ENCODE measurements at places on chromosomes 2 and 18.

- DNase-seq, result no peak
Measured at GRCh38 chr2:120780402-120780801, 44.7 kb downstream of the GLI2 start.

DNA sequence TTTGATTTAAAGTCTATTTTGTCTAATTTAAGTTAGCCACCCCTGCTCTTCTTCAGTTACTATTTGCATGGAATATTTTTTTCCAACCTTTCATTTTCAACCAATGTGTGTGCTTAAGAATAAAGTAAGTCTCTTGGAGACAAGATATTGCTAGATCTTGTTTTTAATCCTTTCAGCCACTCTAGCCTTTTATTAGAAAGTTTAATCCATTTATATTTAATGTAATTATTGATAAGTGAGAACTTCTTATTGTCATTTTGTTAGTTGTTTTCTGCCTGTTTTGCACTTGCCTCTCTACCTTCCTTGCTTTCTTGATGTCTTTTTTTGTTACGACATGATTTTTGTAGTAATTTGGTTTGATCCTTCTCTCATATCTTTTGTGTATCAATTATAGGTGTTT lies 46.4 kb downstream of the CCDC148 start:
- no peak for DNase-seq

DNA sequence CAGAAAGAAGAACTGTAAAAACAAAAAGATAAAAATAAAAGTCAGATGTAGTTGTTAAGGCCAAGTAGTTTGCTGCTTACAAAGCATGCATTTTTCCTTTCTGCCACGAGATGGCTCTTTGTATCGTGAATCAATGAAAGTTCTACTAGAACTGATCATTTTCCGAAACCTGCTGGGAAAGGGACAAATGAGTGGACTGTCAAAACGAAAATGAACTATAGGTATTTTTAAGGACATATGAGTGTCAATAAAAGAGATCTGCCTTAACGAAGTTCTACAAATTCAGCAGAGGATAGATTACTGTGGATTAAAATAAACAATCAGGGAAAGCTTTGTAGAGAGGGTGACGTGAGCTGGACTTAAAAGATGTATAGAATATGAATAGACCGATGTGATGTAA lies 15.0 kb upstream of the ELOA2 start:
- DNase-seq, result peak; percentile 28

DNA sequence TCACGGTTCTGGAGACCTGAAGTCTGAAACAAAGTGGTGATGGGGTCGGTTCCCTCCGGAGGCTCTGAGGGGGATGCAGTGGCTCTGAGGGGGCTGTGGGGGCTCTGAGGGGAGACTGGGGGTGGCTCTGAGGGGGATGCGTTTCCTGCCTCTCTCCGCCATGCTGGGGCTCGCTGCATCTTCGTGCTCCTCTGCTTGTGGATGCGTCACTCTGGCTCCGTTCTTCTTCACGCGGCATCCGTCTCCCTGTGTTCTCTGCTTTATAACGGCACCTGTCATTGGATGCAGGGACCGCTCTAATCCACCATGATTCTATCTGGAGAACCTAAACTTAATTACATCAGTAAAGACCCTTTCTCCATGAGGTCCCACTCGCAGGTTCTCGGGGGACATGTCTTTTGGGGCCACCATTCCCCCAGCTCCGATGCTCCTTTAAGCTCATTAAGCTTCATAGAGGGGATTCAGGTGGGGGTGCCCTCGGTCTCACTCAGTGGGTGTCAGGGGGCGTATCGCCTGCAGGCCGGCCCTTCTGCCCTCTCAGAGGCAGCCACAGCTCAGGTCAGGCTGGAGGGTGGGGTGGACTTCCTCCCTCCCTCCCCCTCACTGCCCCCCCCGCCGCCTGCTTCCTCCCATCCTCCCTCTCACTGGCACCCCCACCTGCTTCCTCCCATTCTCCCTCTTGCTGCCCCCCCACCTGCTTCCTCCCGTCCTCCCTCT lies 18.4 kb downstream of the RTP5 start:
- no peak for DNase-seq

GRCh38 chr2:102002228-102002627 lies 10.5 kb downstream of the IL1R2 start:
- DNase-seq, result no peak

GRCh38 chr2:76464310-76464709 lies 753.6 kb upstream of the GCFC2 start:
- no peak for DNase-seq

- DNase-seq, result no peak
Measured at GRCh38 chr2:164700390-164700789, 79.1 kb upstream of the GRB14 start.

GRCh38 chr2:217489145-217489960 lies 513.4 kb downstream of the TNS1 start:
- DNase-seq, result no peak

DNA sequence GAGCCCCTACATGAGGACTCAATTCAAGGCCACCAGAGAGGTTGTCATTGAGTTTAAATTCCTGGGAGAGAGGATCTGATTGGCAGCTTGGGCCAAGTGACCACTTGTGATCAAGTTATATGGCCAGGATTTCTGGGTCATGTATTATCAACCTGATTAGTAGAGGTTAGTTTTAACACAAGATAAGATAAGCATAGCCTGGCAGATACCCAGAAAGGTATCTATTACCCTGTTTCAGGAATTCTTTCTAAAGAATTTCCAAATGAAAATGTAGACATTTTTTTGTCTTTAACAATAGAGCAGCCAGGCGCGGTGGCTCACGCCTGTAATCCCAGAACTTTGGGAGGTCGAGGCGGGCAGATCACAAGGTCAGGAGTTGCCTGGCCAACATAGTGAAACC lies 50.5 kb downstream of the BABAM2 start:
- no peak for DNase-seq

GRCh38 chr2:187155476-187155875 lies 292.6 kb downstream of the CALCRL start:
- no peak for DNase-seq

GRCh38 chr2:202322435-202322834 lies 53.7 kb upstream of the BMPR2 start:
- no peak for DNase-seq

GRCh38 chr18:9617006-9617542 lies 2.7 kb upstream of the PPP4R1 start:
- no peak for DNase-seq

- no peak for DNase-seq
Measured at GRCh38 chr2:150174971-150175421, 312.5 kb downstream of the RND3 start.

DNA sequence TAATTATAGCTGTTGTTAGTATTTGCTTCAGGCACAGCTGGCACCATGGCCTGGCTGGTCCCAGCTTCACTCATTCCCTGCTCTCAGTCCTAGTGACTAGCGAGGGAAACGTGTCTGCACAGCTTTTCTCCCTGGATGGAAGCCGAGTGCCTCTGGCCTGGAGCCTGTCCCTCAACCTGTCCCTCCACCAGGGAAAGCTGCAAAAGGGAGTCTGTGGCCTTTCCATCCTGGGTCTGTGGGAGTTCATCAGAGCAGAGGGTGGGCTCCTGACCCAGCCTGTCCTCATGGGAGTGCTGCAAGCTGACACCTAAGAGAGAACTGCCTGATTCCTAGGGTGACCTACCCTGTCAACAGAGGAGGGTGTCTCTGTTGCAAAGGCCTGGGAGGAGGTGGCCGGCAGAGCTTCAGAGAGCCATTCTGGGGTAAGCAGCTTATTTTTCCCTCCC lies 118.3 kb downstream of the CAPN13 start:
- DNase-seq, result no peak

GRCh38 chr2:127665267-127665893 lies 9.9 kb downstream of the LIMS2 start:
- DNase-seq, result no peak

DNA sequence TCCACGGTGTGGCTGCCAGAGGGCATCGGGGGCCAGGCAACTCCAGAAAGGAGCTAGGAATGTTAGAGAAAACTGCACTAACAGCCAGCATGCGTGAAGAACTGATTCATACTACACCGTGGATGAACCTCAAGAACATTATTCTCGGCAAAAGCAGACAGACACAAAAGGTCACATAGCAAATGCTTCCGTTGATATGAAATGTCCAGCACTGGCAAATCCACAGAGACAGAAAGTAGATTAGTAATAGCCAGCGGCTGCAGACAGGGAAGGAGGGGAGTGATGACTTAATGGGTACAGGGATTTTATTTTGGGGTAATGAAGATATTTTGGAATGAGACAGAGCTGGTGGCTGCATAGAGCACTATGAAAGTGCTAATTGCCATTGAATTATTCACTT lies 37.4 kb downstream of the SCTR start:
- no peak for DNase-seq

DNA sequence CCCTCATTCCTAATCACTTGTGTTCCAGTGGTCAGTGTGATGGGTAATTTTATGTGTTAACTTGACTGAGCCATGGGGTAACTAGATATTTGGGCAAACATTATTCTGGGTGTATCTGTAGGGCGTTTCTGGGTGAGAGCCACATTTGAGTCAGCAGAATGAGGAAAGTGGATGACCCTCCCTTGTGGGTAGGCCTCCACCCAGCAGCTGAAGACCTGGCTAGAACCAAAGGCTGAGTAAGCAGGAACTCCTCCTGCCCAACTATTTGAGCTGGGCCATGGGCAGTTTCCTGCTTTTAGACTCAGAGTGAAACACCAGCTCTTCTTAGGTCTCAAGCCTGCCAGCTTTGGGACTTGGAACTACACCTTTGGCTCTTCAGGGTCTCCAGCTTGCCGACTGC lies 141.8 kb downstream of the ACKR3 start:
- DNase-seq, result peak; percentile 49

DNA sequence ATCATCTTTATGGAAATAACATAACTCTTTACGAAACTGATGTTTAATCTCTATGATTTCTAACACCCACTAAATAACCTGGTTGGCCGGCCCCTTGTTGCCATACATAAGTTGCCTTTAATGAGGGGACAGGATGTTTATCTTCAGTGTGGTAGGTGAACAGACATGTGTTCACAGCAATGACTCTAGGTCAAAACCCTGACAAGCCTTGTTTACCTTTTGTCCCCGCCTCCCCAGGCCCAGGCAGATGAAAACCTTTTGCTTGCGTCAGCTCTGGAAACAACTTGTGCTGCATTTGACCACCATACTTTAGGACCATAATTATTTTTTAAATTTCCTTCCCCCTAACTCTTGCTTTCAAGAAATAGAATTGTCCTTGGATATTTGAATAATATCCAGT lies 2.9 kb upstream of the DSG4 start:
- no peak for DNase-seq

GRCh38 chr2:134576478-134576877 lies 142.3 kb downstream of the TMEM163 start:
- DNase-seq, result no peak

DNA sequence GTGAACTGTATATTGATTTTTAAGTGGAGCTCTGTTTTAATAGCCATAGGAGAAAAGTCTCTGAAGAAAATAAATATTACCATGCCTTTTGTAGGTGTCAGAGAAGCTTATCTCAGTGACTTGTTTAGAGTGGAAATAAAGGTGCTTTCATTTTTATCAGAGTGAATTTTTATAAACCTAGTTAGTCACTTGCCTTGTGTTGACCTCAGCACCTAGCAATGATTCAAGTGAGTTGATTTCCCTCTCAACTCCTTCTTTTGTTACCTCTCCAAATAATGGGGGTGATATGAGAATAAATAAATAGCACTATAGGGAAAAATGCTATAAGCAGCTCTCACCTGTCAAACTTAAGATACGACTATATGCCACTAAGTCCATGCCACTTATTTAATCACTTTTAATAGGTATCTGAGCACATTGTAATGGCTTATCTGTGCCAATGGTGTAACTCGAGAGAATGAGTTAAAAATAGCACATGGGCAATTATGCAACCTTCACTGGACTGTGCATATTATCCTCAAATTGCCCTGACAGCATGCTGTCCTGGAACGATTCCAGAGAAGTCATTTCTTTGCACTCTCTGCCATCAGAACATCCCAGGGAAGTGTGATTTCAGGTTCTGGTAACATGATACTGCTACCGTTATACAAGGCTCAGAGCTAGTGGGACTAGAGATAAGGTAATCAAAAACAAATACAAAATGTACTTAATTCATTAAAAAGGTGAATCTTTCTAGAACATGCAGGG lies 290.8 kb downstream of the CCDC85A start:
- peak; percentile 44 for DNase-seq

DNA sequence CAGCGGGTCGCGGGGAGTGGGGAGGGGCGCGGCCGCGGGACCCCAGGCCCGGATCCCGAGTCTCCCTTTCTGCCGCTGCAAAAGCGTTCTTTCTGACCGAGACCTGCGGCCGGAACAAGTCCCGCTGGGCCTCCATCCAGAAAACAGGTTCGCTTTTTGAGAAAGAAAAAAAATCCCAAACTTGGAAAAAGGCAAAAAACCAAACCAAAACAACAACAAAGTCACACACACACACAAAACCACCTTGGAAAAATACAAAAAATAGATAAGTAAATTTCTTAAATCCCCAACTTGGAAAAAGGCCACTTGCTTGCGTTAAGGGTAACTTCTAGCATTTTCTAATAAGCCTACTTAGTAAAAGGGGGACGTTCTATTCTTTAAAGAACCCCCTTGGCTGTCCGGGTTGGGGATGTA lies 250 bp upstream of the CHST10 start:
- DNase-seq, result no peak

GRCh38 chr2:108634011-108634410 lies 85.3 kb upstream of the RANBP2 start:
- no peak for DNase-seq

DNA sequence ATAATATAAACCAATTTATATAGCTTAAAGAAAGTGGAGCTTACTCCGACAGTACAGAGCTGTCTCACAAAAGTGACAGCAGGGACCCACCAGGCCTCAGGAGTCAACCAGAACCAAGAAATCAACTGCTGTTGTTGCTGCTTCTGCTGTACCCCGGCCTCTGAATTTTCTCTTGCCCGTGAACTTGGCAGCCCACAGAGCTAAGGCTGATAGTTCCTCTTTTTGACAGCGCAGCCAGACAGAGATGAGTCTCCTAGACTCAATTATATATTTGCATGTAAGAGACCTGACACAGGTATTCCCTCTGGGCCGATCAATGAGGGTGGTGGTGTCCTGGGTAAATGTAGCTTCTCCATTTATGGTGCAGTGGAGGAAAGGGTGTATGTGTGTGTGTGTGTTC lies 109.4 kb downstream of the KCTD1 start:
- DNase-seq, result no peak

DNA sequence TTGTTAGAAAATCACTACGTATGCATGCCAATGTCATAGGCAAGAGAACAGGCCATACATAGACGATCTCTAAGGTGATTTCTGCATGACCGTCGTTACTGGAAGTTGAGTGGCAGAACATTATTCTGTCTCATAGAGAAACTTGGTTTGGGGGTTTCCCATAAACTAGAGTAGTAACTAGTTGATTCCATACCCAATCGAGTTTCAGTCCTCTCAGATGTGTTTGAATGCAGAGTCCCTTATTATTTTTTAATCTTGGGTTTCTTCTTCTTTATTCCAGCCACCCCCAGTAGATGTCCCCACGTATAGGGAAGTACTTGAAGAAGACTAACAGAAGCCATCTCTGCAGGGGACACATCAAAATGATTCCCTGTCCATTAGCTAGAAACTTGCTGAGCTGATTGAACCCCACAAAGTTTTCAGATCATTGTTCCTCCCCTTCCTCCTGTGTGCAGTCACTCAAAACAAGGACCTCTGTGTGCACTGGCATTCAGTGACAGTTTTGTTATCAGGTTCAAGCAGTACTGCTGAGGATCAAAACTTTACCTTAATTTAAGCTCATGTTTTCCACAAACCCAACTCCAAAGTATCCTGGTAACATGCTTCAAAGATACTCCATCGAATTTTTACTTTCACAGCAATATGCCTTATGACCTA lies 68.4 kb upstream of the CDCA7 start:
- no peak for DNase-seq
